ENCODE measurements at places on chromosomes 4 and X.

DNA sequence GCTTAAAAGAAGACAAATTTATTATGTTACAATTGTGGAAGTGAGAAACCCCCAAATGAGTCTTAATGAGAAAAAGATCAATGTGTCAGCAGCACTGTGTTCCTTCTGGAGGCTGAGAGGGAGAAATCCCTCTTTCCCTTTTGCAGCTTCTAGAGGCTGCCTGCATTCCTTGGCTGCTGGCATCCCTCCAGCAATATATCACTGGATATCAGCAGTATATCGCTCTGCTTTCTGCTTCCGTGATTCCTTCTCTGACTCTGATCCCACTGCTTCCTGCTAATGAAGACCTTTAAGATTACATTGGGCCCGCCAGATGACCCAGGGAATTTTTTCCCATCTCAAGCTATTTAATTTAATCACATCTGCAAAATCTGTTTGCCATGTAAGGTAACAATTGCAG lies 1008.0 kb downstream of the RAPGEF2 start:
- DNase-seq = no peak

GRCh38 chr4:168588916-168589531 lies 92.2 kb downstream of the PALLD start:
- no peak for DNase-seq

DNA sequence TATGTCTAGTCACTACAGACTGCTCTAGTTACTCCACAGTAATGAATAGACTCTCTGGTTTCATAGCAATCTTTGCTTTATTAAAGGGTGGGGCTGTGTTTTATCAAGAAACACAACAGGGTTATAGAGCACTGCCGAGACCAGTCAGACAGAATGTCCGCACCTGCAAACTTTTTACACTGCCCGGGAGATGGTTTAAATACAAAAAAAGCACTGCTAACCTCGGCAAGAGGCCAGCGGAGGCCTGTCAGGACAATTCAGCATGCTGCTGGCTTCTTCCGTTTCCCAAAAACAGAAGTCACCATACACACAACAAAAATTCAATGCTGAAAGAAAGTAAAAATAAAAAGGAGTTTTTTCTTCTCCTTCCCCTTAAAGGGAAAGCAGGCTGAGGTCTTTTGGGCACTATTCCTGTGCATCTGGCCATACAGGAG lies 67.4 kb downstream of the IRF2 start:
- no peak for DNase-seq

- no peak for DNase-seq
Measured at GRCh38 chr4:127788517-127788916, 6.4 kb downstream of the HSPA4L start.

DNA sequence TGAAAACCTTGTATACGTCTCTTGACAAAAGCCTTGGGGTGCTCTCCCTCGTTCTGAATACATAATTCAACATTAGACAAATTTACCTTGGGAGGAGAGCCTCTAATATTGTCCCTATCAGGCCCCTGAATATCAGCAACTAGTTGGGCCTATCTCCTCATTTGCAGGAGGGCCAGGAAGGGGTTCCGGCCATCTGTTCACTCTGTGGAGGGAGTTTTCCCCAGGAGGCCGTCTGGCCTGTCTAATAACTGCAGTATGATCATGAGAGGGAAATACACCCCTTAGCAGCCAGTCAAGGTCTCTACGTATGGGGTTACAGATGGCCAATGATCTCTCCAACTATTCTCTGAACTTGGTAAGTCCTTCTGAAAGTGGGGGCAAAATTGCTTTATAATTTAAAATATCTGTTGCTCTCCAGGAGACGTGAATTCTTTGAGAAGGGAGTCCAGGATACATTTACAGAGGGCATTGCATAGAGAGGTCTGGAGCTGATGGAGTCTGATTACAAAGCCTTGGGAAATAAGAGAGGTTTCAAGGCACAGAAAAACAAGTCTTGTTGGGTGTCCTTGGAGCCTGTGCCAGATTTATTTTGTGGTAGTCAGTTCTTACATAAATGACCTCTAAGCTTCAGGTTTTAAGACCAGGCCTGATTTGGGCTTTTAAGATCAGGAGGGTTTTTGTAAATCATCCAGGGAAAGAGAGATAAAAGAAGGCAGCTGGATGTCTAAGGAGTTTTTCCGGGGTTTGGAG lies 48.2 kb upstream of the UXT start:
- DNase-seq = no peak

GRCh38 chr4:151304755-151305154 lies 20.6 kb downstream of the SH3D19 start:
- DNase-seq = no peak

- no peak for DNase-seq
Measured at GRCh38 chr4:174559894-174560293, 37.6 kb upstream of the HPGD start.

DNA sequence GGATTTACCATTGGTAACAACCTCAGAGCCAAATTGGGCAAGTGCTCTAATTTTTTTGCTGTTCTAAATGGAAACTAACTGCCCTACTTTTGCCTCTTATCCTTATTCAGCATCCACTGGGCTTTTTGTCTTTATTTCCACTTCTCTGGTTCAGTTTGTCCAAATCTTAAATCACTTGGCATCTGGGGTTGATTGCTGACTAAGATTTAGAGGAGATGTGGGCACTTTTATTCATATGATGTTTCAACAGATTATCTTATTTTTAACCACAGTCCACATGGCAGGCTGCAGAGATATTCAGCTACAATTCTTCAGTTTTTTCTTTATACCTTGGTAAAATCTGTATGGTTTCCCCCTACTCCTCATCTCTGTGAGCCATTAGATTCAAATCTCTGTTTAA lies 1161.4 kb upstream of the PCDH7 start:
- no peak for DNase-seq

DNA sequence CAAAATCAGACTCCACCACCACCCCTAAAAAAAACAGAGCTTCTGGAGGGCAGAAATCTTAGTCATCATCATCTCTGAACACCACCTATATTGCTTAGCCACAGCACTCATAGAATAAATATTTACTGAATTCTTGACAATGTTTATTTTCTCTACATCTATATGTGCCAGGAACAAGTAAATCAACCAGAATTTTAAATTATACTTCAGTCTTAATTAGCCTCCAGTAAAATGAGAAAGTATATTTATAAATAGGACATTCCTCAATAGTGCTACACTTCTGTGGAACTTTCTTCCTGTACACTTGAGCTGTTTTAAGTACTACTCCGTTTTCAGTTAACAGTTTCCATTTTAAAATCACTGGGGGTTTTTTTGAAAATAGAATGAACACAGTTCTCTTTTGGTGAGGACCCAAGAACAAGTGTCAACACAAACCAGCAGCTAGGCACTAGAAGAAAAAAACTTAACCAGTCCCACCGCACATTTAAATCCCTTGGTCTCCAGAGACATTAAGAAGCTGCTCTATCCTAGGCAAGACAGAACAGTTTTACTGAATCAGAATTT lies 25.5 kb downstream of the SMIM14 start:
- DNase-seq = no peak

DNA sequence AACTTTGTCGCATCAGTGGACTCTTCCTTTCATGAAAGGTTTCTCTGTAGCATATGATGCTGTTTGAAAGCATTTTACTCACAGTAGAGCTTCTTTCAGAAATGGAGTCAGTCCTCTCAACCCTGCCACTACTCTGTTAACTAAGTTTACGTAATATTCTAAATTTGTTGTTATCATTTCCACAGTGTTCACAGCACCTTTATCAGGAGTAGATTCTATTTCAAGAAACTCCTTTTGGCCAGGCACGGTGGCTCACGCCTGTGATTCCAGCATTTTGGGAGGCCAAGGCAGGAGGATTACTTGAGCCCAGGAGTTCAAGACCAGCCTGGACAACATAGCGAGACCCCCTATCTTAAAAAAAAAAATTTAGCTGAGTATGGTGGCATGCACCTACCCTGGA lies 90.0 kb downstream of the KDM6A start:
- DNase-seq = no peak

GRCh38 chrX:331151-331824 lies 12.7 kb upstream of the GTPBP6 start:
- no peak for DNase-seq

- no peak for DNase-seq
Measured at GRCh38 chr4:38948551-38948950, 80.9 kb downstream of the FAM114A1 start.
